ENCODE measurements at places on chromosomes 3 and 15.

- H3K4me3 ChIP-seq = no peak overlapping the region
- H3K27ac ChIP-seq = no peak overlapping the region
- no peaks in the 10 kb centered on the region for H3K36me3 ChIP-seq
- no peaks in the 10 kb centered on the region for H3K4me1 ChIP-seq
Observed at GRCh38 chr3:72579191-72579580, 269.1 kb downstream of the SHQ1 start.

DNA sequence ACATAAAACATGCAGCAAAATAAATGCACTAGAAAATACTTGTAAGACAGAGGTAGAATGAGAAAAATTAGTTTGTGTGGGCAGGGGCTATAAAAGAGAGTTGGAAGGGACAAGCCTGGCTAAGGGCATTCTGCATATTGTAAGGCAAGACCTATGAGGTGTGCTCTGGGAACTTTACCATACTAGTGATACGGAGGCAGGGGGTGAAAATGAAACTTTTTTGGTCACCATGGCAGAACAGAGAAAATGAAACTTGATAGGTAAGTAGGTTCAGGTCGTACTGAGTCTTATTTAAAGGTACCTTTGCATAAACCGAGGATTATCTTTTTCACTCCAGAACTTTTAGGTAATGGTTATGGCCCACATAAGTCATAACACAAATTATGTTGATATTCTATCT, 74.7 kb upstream of the ACKR4 start:
- H3K27ac ChIP-seq = peak overlapping the region; percentile 55
- peak; percentile 88 for DNase-seq
- peaks cover 4% of the 10 kb centered on the region for H3K36me3 ChIP-seq
- H3K27me3 ChIP-seq = no peaks in the 10 kb centered on the region
- peak overlapping the region; percentile 18 for H3K4me3 ChIP-seq

DNA sequence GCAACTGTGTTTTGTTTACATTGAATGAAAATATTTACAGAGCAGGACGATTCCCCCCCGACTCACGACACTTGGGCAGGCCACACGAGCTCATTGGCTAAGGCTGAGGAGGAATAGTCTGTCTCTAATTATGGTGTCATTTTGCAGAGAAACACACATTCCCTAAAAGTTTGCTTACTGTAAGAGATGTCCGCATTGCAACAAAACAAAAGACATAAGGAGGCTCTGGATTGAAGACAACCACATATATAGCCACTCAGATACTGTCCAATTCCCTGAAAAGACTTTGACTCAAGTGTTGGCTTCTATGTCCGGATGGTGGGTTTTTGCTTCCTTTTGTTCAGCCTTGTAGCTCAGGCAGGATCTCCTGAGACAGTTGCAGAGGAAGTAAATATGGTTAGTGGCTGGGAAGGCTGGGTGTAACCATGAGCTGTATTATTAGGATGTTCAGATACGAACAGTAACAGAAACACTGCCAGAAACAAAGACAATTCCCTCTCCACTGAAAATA, 170.4 kb downstream of the KLHL25 start:
- no peak overlapping the region for H3K4me3 ChIP-seq
- no peak for DNase-seq

GRCh38 chr3:94070341-94070911, 7.6 kb downstream of the NSUN3 start:
- peaks cover 20% of the 10 kb centered on the region for H3K4me1 ChIP-seq
- H3K27ac ChIP-seq = peak overlapping the region; percentile 38
- H3K27me3 ChIP-seq = no peaks in the 10 kb centered on the region
- H3K4me3 ChIP-seq = no peak overlapping the region
- 0 out of 2 replicates have a peak, but pooled peaks cover 2% of the 10 kb centered on the region for H3K36me3 ChIP-seq

DNA sequence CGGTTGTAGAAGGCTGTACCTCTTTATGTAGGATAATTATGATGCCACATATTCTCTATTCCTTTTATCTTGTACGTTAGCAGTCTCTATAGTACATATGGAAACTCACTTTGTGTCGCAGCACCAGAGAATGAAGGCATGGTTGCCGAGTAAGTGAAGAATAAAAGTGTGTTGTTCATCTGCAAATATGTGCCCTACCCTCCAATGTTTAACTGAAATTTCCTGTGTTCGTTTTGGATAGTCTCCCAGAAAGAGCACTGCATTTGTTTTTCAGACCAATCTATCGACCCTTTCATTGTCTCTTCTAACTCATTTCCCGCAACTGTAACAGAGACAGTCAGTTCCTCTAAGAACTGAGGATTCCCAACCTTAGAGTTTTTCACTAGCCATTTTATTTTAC, 592.8 kb downstream of the TUSC7 start:
- H3K27me3 ChIP-seq = no peaks in the 10 kb centered on the region
- no peak for DNase-seq
- no peak overlapping the region for H3K27ac ChIP-seq
- H3K36me3 ChIP-seq = no peaks in the 10 kb centered on the region
- H3K4me1 ChIP-seq = no peaks in the 10 kb centered on the region
- no peak overlapping the region for H3K4me3 ChIP-seq

GRCh38 chr3:61956236-61956635, 394.9 kb downstream of the PTPRG start:
- no peak overlapping the region for H3K27ac ChIP-seq
- no peak for DNase-seq
- H3K4me1 ChIP-seq = no peaks in the 10 kb centered on the region
- H3K4me3 ChIP-seq = no peak overlapping the region
- no peaks in the 10 kb centered on the region for H3K36me3 ChIP-seq

- H3K27me3 ChIP-seq = 0 out of 2 replicates have a peak, but pooled peaks cover 4% of the 10 kb centered on the region
- DNase-seq = no peak
- H3K4me1 ChIP-seq = no peaks in the 10 kb centered on the region
Observed at GRCh38 chr3:197468167-197468566, 87.6 kb downstream of the BDH1 start.

- H3K4me1 ChIP-seq = no peaks in the 10 kb centered on the region
- no peak overlapping the region for H3K27ac ChIP-seq
- H3K27me3 ChIP-seq = no peaks in the 10 kb centered on the region
- H3K4me3 ChIP-seq = no peak overlapping the region
- H3K36me3 ChIP-seq = no peaks in the 10 kb centered on the region
Observed at GRCh38 chr15:25900901-25901300, 37.8 kb upstream of the ATP10A start.

DNA sequence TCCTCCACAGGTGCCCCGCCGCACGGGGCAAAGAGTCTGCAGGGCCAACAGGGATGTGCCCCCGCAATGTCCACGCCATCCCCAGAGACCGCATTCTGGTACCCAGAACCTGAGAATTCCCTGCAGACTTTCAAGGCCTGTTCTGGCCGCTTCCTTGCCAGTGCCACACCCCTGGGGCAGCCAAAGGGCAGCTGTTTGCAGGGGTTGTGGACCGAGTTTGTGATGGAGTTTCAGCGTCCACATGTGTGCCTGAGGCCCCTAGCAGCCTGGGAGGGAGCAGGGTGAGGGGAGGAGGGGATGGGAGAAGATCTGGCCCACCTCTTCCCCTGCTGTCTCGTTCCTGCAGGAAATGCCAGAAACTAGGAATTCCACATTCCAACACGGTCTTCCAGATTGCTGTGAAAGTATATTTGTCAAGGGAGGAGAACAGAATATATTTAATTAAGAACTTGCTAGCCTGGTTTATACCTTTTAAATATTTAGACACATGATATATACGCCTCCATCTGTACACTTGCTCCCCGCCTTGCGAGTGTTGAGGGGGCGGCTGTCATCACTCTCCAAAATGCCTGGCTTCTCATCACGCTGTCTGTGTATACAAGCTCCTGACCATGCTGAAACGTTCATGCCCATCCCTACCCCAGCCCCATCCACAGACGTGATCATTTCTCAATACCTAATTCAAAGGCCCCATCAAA, 31.1 kb upstream of the RASA2 start:
- H3K36me3 ChIP-seq = no peaks in the 10 kb centered on the region
- no peak for DNase-seq
- H3K27ac ChIP-seq = peak overlapping the region; percentile 42
- peak overlapping the region; percentile 47 for H3K4me3 ChIP-seq
- H3K4me1 ChIP-seq = peaks cover 29% of the 10 kb centered on the region
- H3K27me3 ChIP-seq = no peaks in the 10 kb centered on the region

GRCh38 chr15:46409841-46410301, 775.0 kb downstream of the SQOR start:
- no peak overlapping the region for H3K4me3 ChIP-seq
- DNase-seq = no peak
- H3K36me3 ChIP-seq = no peaks in the 10 kb centered on the region
- peaks cover 34% of the 10 kb centered on the region for H3K4me1 ChIP-seq
- no peaks in the 10 kb centered on the region for H3K27me3 ChIP-seq

DNA sequence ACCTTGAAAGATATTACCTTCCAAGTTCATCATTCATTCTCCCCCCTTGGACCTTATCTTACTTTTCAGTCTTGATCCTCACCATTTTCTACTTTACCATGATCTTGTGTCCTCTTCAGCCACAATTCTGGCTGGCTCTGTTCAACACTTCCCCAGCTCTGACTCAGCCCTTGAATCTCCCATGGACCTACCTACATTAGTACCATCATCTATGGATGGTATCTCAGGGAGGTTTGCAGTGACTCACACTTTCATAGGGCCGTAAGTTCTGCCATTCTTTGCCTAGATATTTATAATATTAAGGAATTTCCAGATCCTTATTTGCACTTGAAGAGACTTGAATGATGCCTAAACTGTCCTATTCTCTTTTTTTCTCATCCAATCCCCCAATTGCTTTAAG, 213.7 kb upstream of the RORA start:
- H3K27me3 ChIP-seq = no peaks in the 10 kb centered on the region
- H3K4me1 ChIP-seq = 0 out of 2 replicates have a peak, but pooled peaks cover 3% of the 10 kb centered on the region
- DNase-seq = no peak
- no peaks in the 10 kb centered on the region for H3K36me3 ChIP-seq
- no peak overlapping the region for H3K27ac ChIP-seq

DNA sequence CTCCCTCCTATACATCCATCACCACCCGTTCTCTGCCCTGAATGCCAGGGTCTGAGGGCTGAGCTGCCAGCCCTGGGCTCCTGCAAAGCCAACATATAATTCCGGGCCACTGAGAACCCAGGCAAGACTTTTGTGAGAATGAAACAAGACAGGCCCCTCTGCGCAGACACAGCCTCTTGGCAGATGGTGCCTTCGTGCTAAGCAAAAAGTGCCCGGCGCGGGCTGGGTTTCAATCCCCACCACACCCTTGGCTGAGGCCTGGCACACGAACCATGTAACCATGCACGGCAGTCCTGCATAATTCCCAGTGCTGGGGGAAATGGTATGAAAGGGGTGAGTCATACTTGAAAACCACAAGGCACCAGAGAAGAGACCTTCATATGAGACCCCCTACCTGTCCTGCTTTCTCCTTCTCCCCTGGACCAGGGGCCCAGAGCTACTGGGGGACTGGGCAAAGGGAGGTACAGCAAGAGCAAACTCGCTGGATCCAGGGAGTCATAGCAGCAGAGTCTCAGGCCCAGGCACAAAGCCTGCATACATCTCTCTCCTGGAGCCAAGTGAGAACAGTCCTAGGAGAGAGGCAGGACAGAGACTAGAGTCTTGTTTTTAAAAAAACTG, 26.1 kb upstream of the LOXL1 start:
- no peak overlapping the region for H3K4me3 ChIP-seq
- H3K27ac ChIP-seq = no peak overlapping the region
- no peak for DNase-seq
- H3K27me3 ChIP-seq = peaks cover 20% of the 10 kb centered on the region
- H3K36me3 ChIP-seq = no peaks in the 10 kb centered on the region

- no peaks in the 10 kb centered on the region for H3K27me3 ChIP-seq
- peaks cover 12% of the 10 kb centered on the region for H3K4me1 ChIP-seq
Observed at GRCh38 chr15:99120050-99120777, 15.3 kb downstream of the SYNM start.

DNA sequence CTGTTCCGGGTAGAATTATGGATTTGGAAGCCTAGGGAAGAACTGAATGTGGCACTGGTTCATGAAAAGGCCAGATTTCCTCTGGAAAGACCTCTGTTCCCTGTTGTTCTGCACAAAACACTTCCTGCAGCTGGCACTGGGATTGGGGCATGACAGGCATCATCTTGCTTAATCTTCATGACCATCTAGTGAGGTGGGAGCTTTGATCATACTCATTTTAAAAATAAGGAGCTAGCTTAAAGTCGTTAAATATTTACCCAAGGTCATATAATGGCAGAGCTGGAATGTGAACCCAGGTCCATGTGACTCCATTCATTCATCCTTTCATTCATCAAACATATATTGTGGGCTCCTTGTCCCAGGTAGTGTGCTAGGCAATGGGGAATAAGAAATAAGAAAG, 40.4 kb downstream of the EBLN2 start:
- no peaks in the 10 kb centered on the region for H3K36me3 ChIP-seq
- H3K4me3 ChIP-seq = no peak overlapping the region
- H3K27ac ChIP-seq = no peak overlapping the region
- no peak for DNase-seq
- no peaks in the 10 kb centered on the region for H3K27me3 ChIP-seq

DNA sequence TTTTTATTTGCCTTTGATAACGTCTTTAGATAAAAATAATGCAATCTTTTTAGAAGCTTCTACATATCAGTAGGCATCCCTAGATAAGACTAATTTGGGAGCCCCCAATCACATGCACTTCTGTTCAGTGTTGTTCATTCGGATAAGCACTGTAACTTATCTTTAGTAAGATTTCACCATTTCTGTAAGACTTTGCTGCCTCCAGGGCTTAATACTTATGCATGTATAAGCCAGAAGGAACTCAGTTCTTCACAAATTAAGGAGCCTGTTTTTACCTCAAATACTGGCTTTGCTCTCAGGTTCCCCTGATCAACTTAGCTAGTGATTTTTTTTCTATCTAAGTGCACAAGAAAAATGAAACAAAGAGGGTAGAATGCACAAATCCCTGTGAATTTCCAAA, 20.3 kb downstream of the DOCK3 start:
- no peaks in the 10 kb centered on the region for H3K36me3 ChIP-seq
- H3K27ac ChIP-seq = no peak overlapping the region

GRCh38 chr3:129025108-129025507, 24.0 kb downstream of the EFCC1 start:
- no peaks in the 10 kb centered on the region for H3K27me3 ChIP-seq
- H3K4me3 ChIP-seq = no peak overlapping the region
- no peaks in the 10 kb centered on the region for H3K36me3 ChIP-seq
- no peak for DNase-seq
- H3K4me1 ChIP-seq = peaks cover 6% of the 10 kb centered on the region

DNA sequence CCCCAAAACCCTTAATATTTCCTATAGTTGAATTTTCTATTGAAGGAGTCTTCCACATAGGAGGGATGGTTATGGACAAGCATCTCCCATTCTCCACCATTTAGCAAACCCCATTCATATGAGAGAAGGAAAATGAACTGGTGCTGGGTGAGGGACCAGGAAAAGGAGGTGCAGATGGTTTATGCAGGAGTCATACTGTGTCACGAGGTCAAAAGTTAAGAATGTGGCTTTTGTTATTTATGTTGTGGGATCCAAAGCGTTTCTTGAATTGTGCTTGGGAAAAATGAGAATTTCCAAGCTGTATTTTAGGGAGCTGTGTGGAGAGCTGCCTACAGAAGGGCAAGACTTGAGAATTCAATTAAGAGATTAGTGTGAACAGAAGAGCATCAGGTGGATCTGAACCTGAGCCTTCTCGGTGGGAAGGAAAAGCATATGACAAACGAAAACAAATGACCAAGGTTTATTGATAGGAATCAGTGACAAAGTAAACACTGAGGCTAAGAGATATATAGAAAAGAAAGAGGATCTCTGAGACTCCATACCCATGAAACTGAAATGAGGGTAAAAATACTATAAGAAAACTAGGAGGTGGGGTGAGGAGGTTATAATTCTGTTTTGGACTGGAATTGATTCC, 473.3 kb upstream of the NR2F2 start:
- DNase-seq = no peak
- no peaks in the 10 kb centered on the region for H3K4me1 ChIP-seq
- H3K36me3 ChIP-seq = no peaks in the 10 kb centered on the region
- H3K27me3 ChIP-seq = no peaks in the 10 kb centered on the region
- no peak overlapping the region for H3K27ac ChIP-seq
